ENCODE measurements at places on chromosomes 1 and 21. TPM values are rescaled to one million over a fixed set of nuclear protein-coding genes. Genes with fewer than 3 reads are reported as not detected.

DNA sequence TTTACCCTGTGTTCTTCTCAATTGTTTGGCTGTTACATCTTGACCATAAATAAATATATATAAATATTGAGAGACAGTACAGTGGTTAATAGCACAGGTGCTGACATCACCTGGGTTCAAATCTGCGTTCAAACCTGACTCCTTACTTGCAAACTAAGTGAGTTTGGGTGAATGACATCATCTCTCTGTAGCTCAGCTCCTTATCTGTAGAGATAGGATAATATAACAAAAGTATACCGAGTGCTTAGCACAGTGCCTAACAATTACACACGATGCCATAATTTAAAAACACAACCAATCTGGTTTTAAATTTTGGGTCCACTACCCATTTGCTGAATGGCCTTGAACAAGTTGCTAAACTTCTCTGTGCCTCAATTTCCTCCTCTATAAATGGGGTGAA lies 86.6 kb downstream of the RRAGC start:
- no peak for DNase-seq

DNA sequence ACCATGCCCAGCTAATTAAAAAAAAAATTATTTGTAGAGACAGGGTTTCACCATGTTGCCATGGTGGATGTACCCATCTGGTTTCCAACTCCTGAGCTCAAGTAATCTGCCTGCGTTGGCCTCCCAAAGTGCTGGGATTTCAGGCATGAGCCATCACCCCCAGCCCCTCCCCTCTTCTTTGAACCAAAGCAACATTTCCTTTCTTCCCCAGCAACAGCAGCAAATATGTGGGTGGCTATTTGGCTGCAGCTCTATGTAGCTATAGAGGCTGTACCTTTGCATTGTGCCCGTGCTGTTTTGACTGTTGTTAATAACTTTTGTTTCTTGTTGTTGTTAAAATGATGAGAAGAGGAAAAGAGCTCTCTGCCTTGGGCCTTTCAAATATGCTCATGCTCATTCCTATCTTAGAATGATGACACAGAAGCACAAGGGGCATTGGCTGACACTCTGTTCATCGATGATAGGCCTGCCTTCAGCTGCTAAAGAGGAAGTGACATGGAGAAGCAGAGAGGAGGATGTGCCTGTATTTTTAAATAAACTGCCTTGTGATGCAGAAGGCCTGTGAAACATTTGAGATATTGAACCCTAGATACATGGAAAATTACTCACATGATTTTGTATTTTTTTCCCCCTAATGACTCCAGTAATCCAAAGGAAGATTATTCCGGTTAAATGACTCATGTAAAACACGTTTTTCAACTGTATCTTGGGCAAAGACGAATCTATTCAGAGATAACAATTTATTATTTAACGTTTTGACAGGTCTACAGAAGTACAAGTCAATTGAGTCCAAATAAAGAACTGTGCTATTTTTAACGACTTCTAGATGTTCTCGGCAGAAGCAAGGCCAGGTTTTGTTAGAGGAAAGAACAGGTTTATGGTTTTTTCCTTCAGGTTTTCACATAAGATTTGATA lies 20.5 kb upstream of the XPR1 start:
- DNase-seq, result no peak

DNA sequence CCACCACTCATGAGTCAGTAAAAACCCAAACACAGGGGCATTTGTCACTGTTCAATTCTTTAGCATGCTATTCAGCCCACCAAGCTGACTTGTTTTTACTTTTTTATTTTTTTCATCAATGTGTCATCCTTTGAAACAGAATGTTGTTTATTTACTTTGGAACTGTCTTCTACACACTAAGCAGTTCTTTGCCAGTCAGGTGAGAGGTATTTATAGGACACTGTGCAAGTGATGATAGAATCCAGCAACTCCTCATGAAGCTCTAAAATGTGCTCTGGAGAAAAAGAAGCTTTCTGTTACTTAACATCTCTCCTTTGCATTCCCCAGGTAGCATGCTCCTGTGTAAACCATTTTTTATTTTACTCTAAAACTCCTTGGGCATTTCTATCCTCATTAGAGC lies 582.0 kb upstream of the TMPRSS15 start:
- DNase-seq, result no peak

DNA sequence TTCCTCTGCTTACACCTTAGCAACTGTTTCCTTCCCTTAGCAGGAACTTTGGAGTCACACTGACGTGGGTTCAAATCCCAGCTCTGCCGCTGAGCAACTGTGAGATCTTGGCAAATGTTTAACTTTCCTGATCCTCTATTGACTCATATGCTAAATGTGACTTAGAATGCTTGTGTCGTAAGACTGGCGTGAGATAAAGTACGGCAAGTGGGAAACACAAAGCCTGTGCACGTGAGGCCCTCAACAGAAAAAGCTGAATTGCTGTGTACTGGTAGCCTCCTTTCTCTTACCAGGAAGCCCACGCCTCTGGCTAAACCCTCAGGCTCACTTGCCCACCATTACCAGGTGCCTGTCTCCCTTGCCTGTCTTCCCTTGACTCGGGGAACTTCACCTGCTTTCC lies 135.4 kb upstream of the TNR start:
- no peak for DNase-seq

GRCh38 chr21:26167593-26167992 lies 3.0 kb downstream of the APP start:
- no peak for DNase-seq

- peak; percentile 73 for DNase-seq
Observed at GRCh38 chr1:155226910-155227260, 18.4 kb downstream of the MTX1 start.

DNA sequence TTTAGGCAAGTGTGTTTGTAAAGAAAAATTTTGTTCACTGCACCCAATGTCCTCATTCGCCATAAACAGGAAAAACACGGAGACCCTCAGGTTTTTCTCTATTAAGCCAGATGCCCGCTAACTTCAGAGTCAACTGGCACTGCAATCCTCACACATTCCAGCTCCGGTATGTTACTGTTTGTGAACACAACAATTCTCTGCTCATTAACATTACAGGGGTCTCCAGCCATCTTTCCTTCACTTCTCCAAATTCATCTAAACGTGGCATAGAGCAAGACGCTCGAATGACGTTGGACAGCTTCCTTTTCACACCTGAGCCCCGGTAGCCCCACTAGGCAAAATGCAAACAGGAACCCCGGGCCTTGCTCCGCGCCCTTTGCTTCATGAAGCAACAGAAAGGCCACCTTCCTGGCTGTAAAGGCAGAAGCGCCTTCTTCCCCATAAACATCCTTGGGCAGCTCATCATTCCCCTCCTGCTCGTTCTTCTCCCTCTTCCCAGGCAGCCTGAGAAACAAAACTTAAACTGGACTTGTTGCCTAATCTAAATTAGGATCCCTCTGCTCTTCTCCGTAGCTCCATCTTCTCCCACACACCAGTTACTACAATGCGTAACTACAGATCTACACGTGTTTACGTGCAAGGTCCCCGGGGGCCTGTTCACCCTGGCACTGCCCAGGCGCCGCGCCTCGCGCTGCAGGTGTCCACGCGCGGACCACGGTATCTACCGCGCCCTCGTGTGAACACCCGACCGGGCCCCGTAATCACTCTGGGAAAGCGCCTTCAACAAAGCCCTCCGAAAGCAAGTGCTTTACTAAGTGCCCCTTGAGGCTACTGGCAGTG lies 1.2 kb downstream of the LBR start:
- DNase-seq, result peak; percentile 47

DNA sequence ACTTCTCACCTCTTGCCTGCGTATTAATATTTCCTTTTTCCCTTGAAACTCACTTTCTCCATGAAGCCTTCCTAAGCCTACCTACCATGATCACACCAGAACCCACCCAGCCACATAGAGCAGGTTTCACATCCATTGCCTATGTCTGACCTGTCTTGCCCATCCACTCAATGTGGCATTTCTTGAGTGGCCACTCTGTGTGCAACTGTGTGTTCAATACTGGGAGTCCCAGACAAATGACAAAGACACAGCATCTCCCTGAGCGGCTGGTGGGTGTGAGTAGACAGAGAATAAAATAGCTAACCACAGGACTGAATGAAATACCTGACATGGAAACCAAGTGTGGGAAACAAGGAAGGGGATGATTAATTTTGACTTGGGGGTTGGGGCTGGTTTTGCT lies 3.1 kb downstream of the PTGFRN start:
- DNase-seq, result no peak

GPR25 gene
- not detected for total RNA-seq

CYP4A22 gene
- not detected for total RNA-seq

CD1B gene
- total RNA-seq, result not detected

GRCh38 chr1:12141163-12141850 lies 25.5 kb upstream of the TNFRSF1B start:
- DNase-seq, result no peak

DNA sequence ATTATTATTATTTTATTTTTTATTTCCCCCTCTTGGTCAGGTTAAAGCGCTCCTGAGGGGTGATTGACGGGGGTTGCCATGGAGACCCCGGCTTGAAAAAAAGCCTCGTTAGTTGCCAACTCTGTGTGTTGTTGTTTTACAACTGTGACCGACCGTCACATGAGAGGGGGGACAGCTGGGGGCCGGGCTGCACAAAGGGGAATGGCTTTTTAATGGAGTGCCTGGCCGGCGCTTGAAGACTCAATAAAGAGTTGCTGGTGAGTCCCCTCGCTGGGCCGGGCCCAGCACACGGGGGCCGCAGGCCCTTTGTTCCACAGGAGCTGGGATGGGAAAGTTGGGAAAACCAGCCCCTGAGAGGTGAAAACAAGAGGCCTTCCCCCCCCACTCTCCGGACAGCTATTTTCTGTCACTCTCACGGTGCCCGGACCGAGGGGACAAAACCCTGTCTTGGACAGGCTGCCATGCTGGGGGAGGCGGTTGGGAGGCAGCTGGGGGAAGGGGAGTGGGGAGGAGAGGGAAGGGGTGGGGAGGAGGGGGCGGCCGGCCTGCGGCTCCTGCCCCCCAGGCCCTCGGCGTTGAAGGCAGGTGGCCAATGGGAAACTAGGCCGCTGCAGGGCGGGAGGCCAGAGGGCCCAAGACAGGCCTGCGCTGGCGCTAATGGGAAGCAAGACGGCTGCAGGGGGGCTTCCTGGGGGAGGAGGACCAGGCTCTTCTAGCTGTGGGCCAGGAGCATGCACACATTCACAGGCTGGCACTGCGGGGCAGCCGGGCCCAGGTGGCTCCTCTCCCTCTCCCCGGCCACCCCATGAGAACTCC lies 67.6 kb downstream of the CASZ1 start:
- no peak for DNase-seq

OR2G6 gene
- total RNA-seq, result not detected

FAM151A gene
- not detected for total RNA-seq

ASCL5 gene
- total RNA-seq, result 0.22 TPM
